ENCODE measurements at places on chromosomes 2 and 18.

DNA sequence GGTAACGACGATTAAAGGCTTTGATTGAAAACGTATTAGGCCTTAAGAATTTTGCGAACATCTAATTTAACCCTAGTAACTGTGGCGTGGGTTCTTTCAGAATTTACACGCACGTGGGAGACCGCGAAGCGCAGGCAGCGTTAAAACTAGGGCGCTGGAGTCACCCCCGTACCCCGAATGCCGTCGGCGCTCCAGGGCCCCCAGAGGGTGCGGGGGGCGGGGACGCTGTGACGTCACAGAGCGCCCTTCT is 673 bp upstream of the SMCHD1 start:
- no peak for DNase-seq

DNA sequence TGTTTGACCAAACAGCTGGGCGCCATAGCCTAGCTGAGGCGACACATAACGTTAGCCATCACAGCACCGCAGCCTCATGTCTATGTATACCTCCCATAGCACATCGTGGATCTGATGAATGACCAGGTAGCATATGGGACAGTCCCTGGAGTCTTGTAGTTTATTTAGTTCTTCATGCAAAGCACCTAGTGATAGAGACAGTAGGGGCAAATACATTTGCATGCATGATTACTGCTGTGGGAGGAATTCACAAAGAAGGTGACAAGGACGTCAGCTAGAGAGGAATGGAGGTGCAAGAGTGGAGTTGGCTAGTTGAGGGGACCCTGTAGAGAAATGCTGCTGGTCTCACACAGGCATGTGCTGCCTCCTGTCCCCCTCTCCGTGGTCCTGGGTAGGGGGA is 478.9 kb upstream of the HS6ST1 start:
- DNase-seq, result no peak

DNA sequence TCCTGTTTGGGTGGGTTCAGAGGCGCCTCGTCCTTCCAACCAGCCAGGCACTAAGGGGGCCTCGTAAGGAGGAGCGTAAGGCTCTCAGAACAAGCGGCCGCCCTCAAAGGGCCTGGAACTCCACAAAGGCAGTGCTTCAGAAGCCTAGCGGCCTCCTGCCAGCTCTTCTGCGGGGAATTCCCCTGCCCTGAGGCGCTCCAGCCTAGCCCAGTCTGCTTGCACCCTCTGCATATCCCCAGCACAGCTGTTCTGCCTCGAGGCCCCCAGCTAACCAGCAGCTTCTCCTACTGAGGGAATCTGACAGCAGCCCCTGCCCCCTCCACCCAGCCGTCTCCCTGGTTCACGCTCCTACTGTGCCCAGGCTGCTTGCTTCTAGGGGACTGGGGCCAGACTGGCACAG is 265.9 kb downstream of the TFCP2L1 start:
- no peak for DNase-seq

- DNase-seq, result no peak
Observed at GRCh38 chr2:236262238-236262637, 2.0 kb downstream of the ASB18 start.

Measured in osteoblast (primary cell).